Renal cortical epithelial cell (primary cell): ENCODE measurements at places on chromosomes 5 and 9.
A peak's percentile ranks its signal among the peaks of the same experiment; 100 is the strongest.

DNA sequence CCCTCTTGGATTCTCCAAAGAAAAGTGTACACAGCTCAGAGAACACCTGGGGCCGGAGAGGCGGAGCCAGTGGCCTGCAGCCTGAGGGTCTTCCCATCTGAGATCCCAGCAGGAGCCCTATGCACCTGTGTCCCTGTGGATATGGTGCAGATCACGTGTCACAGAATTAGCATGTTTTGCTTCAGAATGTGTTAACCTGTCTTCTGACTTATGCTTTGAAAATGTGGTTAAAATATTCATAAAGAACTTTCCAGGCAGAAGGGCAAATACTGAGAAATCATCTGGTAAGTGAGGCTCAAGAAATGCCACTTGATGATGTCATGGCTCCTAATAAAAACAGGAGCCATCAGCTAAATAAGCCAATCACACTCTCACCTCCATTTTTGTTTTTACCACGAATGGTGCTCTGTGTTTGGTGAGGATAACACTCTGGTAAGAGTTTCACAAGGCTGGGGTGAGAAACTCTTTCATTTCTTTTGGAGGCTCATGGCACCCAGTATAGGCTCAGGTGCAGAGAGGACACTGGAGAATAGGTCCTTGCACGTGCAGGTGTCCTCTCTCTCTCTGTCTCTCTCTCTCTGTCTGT is 279.8 kb downstream of the FSTL4 start:
- DNase-seq = no peak

- no peak for DNase-seq
These were observed 17.3 kb downstream of the ALDH1A1 start for GRCh38 chr9:72935595-72935994.

DNA sequence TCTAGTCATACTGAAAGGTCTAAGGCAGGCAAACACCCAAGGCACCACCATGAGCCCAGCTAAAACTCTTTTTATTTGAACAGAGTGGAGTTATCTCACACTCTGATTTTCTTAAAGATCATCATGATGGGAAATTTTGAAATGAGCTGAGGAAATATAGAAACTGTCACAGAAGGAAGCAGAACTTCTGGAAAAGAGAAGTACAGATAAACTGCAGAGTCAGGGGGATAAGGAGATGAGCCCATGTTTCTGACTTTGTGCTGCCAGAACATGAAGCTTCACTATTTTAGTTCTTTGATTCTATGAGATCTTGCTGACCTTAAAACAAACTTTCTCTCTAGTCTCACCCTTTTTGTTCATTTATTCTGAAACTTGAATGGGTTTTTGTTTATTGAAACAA is 406.5 kb upstream of the EDIL3 start:
- DNase-seq = no peak

- DNase-seq = no peak
These were observed 66.3 kb downstream of the PRELID2 start for GRCh38 chr5:145768863-145769262.

- no peak for DNase-seq
These were observed 545.2 kb upstream of the ACO1 start for GRCh38 chr9:31839273-31839672.

GRCh38 chr9:84138541-84138940 is 157.9 kb downstream of the RMI1 start:
- DNase-seq = peak; percentile 60

DNA sequence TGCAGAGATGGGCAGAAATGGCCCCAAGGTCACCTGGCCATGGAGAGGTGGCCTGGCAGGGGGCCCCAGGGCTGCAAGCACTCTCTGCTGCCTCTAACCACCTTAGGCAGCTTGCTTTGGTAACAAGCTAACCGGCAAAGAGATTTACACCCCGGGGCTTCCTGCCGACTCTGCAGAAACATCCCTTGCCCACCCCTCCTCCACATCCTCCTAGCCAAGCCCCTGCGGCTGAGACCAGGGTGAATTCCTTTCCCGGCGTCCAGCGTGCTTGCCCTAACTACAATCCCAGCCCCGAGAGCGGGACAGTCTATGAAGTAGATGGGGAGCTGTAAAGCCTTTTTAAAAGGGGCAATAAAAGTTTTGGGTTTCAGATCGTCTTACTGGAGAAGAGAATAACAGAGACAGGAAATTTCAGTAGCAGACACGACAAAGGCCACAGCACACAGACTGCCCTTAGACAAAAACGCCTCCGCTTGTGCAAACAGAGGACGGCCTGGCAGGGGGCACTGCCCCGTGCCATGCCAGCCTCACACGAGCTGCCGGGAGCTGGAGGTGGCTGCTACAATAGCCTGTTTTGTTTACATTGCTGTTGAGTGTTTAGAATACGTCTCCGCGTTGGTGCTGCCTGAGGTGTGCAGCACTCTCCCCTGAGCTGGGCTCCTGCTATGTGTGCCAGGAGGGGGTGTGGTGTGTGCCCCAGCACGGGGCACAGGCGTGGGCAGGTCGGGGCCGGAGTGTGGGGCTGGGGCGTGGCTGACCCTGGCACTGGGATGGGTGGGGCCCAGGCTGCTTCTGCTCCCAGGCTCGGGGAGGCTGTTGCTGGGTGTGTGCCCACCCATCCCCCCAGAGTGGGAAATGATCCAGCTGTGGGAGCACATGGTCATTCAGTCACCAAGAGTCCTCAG is 15.3 kb downstream of the MYMK start:
- peak; percentile 26 for DNase-seq

DNA sequence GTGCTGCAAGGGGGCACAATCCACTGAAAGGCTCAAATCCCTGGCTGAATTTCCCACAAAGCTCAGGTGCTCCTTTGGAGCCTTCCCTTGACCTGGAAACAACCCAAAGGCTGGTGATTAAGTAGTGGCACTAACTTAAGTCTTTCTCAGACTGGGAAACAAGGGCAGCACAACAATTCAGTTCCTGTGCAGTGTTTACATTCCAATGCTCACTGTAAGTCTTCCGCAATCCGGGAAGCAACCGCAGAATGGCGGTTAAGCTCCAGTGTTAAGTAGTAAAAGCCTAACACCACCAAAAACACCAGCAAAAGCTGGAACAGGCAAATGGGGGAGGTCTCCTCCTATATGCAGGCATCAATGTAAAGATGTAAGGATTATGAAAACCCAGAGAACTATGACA is 117.2 kb downstream of the TRPM3 start:
- no peak for DNase-seq

DNA sequence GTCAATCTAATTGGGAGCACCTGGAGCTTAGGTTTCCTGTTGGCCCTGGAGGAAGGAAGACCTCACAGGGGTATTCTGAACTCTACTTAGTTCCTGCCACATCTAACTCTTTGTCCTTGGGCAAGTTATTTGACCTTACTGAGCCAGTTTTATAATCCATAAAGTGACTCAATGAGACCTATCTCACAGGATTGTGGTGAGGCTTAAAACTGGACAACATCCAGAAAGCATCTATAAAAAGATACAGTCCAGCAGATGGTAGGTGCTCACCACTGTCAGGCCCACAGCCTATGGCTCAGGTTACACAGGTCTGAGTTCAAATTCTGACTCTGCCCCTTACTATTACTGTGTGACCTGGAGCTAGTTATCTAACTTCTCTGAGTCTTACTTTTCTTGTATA is 23.3 kb downstream of the KCNV2 start:
- no peak for DNase-seq

DNA sequence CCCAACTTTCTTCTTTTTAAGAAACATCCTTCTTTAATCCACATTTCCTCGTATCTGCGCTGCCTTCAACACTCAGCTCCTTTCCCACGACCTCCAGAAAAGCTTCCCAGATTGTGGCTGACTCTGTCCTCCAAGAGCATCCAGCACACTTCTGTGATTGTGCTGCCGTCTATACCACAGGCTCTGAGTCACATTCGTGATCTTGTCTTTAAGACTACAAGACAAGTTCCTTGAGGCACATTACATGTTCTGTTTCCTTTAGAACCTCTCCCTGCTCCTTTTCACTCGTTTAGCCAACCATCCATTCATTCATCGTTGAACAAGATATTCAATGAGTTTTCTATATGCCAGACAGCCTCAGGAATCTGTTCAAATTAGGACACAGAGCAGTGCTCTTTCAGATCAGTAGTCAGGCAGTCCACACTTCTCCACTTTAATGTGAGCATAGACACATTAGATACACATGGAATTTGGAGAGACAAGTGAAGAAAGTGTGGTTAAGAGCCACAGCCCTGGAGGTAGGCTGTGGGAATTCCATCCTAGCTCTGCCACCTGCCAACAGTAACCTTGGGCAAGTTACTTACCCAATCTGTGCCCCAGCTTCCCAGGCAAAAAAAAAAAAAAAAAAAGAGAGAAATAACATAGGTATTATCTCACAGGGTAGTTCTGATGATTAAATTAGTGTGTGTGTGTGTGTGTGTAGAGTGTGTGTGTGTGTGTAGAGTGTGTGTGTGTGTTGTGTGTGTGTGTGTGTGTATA is 18.9 kb downstream of the WHRN start:
- DNase-seq = no peak

GRCh38 chr5:125465703-125466102 is 719.3 kb upstream of the ZNF608 start:
- no peak for DNase-seq

DNA sequence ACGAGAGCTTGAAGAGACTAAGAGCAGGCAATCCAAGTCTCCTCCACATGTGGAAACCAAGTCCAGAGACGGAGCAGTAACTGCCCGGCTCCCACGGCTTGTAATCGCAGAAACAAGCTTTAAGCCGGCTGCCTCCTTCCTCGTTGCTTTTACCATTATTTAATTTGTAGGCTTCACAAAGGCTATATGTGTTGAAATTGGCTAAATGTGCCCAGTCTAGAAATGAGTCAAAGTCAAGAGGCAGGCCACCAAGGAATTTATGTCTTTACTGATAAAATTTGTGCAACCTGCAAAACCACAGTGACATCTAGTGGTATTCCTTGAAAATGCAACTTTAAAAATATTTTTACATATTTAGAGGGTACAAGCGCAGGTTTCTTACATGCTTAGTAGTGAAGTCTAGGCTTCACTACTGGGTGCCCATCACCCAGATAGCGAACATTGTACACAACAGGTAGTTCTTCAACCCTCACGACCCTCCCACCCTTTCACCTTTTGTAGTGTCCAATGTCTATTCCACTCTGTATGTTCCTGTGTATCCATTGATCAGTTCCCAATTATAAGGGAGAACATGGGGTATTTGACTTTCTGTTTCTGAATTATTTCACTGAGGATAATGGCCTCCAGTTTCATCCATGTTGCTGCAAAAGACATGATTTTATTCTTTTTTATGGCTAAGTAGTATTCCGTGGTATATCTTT is 33.5 kb upstream of the EBF1 start:
- DNase-seq = peak; percentile 72

DNA sequence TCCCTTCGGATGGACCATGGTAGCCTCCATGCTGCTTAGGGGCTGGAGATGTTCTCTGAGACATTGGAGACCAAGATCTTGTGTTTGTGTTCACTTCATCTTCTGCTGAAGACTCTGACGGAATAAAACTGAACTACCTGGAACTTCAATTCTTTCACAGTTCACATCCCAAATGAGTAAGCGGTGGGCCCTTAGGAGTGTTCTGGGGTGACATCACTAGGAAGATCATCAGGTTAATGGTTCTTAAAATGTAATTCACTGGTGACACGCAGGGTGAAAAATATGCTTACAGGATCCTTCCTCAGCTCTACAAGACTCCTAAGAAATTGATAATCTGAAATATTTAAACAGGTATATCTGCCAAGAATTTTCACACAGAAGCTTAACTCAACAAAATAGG is 561.5 kb downstream of the SEMA5A start:
- DNase-seq = peak; percentile 5

DNA sequence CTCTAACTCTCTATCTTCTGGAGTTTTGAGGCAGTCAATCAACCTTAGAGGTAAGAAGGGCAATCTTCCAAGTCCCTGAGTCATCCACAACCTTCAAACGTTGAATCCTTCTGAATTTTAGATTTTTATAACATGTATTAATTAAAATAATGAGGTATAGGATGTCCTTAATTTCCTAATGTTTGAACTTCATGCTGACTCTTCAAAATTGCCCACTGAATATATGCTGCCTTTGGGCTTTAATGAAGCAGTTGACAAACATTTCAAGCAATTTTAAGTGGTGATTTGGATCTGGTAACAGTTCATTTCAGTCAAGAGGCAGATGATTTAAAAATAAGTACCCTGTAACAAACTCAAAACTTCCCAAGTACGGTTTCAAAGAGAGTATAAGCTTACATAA is 26.0 kb downstream of the ERP44 start:
- peak; percentile 31 for DNase-seq

- DNase-seq = no peak
These were observed 50.7 kb upstream of the SHB start for GRCh38 chr9:38119560-38120236.

DNA sequence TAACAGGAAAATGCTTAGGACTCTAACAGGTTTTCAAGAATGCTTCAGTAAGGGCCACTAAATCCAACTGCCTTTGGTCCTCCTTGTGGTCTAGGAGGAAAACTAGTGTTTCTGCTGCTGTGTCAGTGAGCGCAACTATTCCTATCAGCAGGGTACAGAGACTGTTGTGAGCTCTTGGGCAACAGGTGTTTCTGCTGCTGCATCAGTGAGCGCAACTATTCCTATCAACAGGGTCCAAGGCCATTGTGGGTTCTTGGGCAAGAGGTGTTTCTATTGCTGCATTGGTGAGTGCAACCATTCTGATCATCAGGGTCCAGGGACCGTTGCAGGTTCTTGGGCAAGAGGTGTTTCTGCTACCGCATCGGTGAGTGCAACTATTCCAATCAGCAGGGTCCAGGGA is 256.3 kb downstream of the CDH10 start:
- no peak for DNase-seq

GRCh38 chr5:127867022-127867783 is 164.0 kb downstream of the CCDC192 start:
- DNase-seq = no peak

- DNase-seq = no peak
These were observed 225.0 kb downstream of the MLLT3 start for GRCh38 chr9:20397348-20397747.

DNA sequence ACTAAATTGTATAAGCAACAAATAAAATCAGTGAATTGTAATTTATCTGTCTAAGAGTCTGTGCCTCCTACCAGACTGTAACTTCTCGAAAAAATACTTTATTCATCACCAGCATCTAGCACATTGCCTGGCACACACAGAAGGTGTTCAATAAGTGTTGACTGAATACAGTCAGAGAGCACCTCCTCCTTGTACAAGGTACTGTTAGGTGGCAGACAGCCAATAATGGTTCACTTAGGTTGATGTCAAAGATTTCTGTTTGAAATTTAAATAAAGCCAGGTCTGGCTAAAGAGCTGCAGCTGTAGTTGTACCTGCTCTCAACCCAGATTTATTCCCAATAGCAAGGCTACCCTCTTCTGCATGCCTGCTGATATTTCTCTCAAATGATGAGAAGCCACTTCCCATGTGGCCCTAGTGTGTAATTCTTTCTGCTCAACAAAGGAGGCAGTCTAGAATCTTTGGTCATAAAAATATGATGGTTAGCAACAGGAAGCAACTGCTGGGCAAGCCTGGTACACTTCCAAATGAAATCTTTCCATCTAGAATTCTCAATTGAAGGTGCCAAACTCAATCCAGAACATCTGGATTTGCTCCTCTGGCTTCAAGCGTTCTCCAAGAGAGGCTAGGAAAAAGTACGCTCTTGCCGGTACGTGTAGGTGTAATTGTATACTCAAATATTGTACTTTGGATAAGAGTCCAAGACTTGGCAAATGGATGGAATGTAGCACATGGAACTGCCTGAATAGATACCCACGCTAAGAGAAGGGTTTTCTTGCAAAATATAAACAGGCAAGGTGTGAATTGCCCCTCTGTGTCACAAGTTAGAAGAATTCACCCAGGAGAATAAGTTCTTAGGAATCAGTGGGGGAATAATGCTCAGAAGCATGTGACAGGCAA is 95.6 kb downstream of the NR6A1 start:
- DNase-seq = peak; percentile 27

- DNase-seq = peak; percentile 16
These were observed 174.4 kb upstream of the MSX2 start for GRCh38 chr5:174550026-174550425.
